Dermis microvascular lymphatic vessel endothelial cell (primary cell): ENCODE measurements at places on chromosomes 2 and 18. TPM values are rescaled to one million over a fixed set of nuclear protein-coding genes. Genes with fewer than 3 reads are reported as not detected.
A peak's percentile ranks its signal among the peaks of the same experiment; 100 is the strongest.

DNA sequence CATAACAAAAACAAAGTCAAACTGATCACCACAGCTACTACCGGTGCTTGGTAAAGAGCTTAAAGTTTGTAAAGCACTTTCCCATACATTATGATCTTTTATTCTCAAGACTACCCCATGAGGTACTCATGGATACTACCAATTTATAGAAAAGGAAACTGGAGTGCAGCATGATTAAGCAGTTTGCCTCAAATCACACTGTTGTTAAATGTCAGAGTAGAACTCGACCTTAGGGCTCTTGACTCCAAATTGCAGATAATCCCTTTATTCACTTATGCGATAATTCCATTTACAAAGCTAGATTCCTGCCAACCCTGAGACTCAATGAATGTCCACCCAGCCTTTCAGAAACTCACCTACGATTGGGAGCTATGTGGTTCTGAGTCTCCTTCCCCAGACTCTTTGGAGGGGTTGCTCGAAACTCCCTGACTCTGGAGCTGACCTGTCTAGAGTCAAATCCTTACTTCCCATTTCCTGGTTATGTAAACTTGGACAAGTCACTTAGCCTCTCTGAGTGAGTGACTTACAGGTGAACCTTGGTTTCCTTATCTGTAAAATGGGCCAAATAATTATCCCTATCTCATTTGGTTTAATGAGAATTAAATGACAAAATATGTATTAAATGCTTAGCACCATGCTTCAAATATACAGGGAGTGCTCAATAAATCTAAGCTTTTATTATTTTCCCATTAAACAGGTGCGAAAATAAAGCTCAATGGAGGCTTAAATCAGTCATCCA is 47.4 kb downstream of the PSD4 start:
- no peak for DNase-seq

GRCh38 chr2:86337244-86337835 is at the start of gene REEP1:
Gene REEP1 (minus strand): TSS chr2:86337626. CDS start chr2:86337510, 116 bp downstream.
- peak; percentile 42 for DNase-seq

GRCh38 chr2:136219963-136220362 is 102.0 kb upstream of the CXCR4 start:
- no peak for DNase-seq

- DNase-seq, result no peak
Observed at GRCh38 chr2:237090906-237091305, 5.2 kb downstream of the COPS8 start.

The ZSWIM2 gene
- total RNA-seq, result under 0.01 TPM in 1 of 2 replicates, not detected in the other

The TNS1 gene
- total RNA-seq, result 21.1 and 50.6 TPM in 2 replicates

DNA sequence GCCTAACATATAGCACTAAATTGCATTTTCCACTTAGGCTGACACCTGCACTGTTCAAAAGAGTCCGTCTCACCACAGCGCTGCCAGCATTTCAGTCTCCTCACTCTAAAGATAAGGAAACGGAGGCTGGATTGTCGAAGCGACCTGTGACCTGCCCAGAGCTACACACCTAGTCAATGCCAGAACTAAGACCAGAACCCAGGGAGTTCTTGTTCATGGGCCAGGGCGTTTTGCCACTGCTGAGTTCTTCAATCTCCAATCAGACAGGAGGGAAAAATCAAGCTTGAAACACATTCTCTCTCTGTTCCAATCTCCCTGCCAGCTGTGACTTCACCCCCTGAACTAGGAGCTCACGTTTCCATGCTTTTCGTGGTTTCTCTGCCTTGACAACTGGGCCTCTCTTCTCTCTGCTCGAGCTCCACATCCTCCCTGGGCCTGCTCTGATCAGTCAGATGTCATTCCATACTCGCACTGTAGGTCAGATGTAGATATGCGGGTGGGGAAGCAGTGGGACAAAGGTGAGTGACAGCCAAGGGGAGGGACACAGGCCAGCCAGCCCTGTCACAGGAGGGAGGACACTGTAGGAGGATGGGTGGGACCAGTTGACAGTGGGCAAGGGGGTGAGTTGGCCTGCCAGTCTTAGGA is 221.1 kb upstream of the SMAD2 start:
- DNase-seq, result no peak

The PRSS56 gene
- total RNA-seq, result not detected in 2 replicates

DNA sequence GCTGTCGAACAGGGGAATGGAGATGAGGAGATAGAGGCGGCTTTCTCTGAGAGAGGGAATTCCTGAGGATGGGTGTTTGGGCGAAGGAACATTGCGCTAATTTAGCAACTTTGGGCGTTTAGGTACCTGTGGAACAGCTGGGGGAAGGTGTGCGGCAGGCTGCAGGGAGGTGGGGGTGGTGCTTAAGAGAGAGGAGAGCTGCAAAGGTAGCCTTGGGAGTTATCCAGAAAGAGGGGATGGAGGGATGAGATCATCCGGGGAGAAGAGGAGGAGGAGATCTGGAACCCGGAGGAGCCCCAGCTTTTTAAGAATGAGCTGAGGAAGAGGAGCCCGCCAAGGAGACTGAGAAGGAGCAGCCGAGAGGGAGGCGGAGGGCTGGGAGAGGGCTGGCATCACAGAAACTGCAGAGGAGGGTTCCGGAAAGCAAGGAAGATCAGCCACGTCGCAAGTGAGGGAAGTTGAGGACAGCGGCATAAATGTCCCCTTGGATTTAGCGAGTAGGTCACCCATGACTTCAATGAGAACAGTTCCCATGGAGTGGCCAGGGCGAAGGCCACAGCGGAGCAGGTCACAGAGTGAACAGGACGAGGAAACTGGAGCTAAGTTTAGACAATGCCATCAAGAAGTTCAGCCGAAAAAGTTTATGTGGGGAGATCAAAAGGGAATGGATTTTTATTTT is 174.7 kb downstream of the KLHL29 start:
- no peak for DNase-seq

GRCh38 chr18:27865431-27865830 is 311.5 kb downstream of the CDH2 start:
- DNase-seq, result no peak

- peak; percentile 66 for DNase-seq
Observed at GRCh38 chr2:201257956-201258665, 2.2 kb upstream of the CASP8 start.

GRCh38 chr2:37636381-37637066 is 34.9 kb downstream of the CDC42EP3 start:
- DNase-seq, result no peak

The SCYGR4 gene
- not detected in 2 replicates for total RNA-seq

DNA sequence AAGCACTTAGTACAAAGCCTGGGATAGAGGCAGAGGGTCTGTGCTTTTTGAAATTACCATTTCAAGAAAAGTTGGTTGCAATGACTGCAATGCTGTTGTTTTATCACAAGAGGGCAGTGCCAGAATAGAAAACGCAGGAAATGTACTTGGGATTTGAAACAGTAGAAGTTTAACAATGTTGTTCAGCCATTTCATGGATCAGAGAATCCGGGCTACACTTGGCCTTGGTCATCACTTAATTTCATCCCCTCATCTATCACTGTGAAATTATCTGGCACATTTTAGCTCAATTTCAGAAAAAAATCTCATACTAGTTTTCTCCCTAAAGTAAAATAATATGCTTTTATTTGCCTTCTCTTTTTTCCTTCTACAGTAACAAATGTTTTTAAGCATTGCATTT is 70.8 kb downstream of the RAPGEF4 start:
- DNase-seq, result peak; percentile 60

The SP140 gene
- total RNA-seq, result 0.13 TPM in 1 of 2 replicates, not detected in the other

DNA sequence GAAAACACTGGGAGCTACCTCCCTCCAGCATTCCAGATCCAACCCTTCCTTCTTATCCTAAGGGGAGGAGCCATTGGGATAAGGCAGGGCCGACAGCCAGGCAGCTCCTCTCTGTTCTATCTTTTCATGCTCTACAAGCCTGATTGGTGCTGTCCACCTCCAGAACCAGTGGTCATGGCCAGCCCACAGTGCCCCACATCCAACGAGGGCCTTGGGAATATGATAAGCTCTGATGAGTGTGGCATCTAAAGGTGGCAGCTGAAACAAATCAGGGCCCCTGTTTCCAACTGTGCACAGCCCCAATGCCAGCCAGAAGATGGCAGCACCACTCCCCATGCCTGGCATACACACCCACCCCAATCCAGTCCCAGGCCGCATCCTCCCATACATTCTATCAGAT is 329.3 kb downstream of the C1D start:
- DNase-seq, result peak; percentile 55

GRCh38 chr2:120431386-120432292 is 85.7 kb downstream of the INHBB start:
- DNase-seq, result no peak

The FAM237A gene
- total RNA-seq, result not detected in 2 replicates

GRCh38 chr18:58766946-58767345 is 95.7 kb downstream of the MALT1 start:
- DNase-seq, result no peak

- DNase-seq, result no peak
Observed at GRCh38 chr18:46460754-46461153, 196.3 kb downstream of the LOXHD1 start.

DNA sequence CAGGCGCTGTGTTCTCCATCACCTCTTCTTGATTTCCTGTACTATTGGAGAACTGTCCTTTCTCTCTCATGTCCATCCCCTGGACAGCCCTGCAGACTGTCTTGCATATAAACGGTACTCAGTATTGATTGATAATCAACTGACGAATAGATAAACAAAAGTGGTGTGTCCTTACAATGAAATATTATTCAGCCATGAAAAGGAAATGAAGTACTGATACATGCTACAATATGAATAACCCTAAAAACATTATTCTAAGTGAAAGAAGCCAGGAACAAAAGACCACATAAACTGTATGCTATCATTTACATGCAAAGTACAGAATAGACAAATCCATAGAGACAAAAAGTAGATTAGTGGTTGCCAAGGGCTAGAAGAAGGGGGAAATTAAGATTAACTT is 77.6 kb downstream of the SDC1 start:
- no peak for DNase-seq

DNA sequence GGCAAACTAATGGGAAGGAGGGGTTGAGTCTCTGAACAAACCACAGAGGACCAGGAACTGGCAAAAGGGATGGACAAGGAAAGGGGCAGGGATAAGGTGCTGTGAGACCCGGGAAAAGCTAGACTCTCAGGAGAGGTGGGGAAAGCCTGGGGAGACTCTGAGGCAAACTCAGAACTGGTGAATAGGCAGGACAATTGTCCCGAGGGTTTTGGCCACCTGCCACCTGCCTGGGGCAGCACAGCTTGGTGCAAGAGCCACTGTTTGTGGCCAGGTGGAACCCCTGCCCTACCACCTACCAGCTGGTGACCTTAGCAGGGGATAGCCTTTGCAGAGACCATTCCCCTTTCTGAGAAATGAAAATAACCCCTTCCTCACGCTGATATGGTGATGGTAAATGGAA is 129.4 kb upstream of the ASB18 start:
- DNase-seq, result no peak

The DYNAP gene
- not detected in 2 replicates for total RNA-seq

GRCh38 chr2:68475110-68475509 is 7.7 kb downstream of the APLF start:
- DNase-seq, result no peak
